ENCODE measurements at places on chromosomes 16 and 17.

DNA sequence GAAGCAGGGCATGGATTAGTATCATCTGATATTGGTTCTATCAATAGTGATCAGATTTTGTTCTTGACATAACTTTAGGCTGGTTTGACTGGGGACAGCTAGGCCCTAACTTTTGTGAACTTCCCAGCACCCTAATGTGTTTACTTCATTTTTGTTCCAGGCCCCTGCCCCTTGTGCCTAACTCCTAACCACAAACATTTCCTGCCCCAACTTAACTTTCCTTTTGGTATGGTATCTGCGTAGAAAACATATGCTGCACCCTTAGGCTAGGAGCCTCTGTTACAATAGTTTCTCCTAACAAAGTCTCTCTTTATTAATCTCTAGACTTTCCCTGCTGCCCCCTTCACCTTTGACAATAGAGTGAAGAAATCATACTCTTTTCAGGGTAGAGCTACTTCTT is 2.5 kb downstream of the ADPRM start:
- no peak for DNase-seq

- peak; percentile 86 for DNase-seq
Observed at GRCh38 chr17:77266891-77267341, 126.1 kb downstream of the SEC14L1 start.

DNA sequence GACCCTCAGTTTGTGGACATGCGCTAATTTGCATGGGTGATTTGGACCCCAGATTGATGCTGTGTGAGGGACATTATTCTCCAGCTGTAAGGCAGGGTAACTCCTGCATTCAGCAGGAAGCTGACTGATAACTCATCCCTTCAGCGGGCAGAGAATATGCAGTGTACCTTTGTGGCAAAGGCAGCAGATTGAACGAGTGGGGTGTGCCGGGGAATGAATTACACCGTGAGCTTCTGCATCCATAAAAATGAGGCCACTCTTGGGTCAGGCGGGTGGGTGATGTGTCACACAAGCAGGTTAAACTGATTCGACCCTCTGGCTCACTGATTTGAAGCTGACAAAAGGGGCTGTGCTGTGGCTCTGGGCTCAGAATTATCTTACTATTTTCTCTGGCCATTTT is 128.9 kb upstream of the PMFBP1 start:
- no peak for DNase-seq

GRCh38 chr17:17546399-17547185 is 44.9 kb downstream of the PEMT start:
- no peak for DNase-seq

DNA sequence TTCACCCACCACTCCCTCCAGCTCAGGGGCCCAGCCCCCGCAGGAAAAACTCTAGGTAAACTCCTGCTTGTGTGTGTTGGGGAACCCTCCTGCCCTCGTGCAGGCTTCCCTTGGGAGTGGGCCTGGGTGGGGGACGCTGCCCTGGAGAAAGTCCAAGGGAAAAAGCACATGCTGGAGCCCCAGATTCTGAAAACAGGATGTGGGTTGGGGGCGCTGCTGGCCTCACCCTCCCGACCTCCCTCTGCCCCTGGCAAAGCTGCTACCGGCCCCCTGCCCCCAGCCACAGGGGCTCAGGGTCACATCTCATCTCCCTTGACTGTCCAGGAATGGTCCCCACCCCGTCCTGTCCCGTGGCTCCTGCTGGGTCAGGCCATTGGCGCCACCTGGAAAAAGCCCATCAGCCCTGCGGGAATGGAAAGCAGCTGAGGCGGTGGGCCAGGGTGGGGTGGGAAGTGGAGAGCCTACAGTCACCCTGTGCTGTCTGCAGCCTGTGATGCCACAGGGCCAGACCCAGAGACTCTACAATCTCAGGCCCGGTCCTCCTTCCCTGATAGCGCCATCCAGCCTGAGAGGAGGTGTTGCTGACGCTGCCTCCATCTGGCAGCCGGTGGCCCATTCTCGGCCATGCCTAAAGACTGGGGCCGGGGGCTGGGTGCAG is 2.5 kb upstream of the GJD3 start:
- DNase-seq, result no peak

DNA sequence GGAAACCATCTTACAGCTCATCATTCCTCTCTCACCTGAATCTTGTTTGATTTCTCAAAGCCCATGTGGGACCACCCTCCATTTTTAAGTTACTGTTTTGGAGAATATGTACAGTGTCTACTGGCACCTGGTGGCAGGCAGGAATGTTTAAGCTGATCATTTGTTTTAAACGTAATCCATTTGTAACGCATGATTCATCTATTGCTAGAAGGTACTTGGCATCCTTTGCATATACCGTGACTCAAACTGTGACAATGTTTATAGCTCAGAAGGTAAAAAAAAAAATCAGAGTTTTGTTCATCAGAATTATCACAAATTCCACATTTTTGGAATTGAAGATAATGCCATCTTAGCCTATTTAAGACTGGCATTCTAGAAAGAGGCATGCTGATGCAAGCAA is 1007.5 kb upstream of the EEF2KMT start:
- DNase-seq, result no peak

DNA sequence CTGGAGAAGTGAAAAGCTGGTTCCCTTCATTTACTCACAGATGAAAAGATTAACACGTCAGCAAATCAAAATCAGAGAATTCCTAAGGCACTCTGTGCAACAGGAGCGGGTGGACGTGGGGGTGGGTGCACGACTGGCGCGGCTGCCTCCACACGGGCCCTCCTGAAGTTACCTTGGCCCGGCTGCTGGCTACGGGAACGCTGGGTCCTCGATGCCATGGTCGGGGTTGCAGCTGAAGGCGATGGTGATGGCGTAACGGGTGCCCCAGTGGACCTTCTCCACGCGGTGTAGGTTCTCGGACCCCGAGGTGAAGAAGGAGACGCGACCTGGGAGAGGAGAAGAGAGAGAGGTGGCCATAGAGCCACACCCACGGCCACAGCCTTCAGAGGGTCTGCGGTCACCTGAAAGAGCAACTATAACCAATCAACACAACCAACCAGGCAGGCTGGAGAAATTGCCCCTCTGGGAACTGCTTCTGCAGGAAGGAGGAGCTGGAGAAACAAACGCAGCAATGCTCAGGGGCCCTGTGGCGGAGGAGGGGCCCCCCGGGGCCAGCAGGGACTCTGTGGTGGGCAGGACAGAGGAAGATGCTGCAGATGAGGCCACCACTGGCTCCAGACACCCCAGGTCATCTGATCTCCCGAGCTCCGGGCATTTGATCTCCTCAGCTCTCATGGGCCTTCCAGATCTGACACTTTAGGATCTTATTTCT is 20.8 kb downstream of the UTS2R start:
- DNase-seq, result no peak

DNA sequence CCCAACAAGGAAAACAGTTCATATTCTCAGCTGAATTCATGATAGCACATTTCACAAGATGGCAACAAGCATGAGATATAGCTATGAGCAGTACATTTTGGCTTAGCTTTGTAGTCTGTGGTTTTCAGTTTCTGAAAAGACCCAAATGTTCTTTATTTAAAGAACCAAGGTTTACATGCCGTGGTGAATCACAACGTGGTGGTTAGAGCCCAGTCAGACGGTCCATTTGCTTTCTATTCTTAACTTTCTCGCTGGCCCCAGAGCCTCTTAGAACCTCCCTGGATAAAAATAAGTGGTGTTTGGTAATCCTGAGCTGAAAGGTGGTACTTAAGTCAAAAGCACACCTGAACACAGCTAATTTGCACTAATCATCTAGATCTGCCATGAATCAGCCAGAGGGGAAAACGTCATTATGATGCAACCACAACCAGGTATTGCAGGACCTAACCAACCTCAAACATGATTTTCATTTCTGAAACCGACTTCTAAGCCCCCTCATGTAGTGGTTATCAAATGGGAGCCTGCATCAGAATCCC is 18.6 kb upstream of the HAPSTR1 start:
- no peak for DNase-seq

DNA sequence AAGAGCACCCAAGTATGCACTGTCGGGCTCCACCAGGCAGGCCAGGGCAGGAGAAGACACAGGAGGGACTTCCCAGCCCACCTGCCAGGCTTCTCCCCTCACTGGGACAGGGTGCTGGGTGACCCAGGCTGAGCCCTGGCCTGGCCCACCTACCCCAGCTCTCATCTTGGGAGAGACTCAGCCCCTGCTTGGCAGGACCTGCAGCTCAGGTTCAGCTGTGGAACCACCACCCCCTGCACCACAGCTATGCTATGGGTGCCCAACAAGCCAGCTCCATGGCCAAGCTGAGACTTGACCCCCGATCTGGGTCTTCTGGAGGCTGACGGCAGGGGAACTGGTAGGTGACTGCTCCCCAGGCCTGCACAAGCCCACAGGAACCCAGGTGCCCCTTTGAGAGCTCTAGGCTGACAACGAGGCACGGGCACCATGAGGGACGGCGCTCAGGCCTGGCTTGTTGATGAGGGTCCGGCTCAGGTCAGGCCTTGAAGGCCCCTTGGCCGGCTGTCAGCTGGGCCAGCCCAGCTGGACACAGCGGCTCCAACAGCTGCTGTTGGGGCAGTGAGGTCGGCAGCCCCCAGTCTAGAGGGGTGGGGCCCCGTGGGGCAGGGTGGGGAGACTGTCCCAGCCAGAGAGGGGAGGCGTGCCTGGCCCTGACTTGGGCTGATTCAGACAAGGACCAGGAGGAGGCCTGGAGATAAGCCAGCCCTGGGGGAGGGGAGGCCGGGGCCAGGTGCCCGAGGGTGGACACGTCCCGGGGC is 4.6 kb downstream of the RPUSD1 start:
- DNase-seq, result no peak

DNA sequence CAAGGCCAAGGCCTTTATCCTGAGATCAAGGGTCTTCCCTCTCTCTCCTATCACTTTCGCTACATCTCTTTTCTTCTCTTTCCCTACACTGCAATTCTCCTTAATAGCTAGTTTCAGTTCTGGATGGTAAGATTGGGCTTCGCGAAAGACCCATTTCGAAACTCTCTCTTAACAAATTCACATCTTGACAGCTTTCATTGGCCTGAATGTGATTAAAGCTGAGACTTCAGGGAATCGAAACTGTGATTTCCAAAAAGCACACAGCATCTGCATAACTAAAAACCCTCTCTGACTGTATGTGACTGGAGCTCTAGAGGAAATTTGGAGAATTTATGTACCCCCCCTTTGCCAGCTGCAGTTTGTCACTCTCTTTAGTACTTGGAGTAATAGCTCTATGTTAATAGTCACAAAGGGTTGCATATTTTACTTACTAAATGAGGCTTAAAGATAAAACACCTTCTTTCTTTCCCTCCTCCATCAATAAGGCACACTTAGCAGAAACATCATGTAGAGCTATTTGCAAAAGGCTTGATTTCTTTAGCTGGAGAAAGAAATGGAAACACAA is 105.3 kb upstream of the FAM20A start:
- DNase-seq, result no peak

DNA sequence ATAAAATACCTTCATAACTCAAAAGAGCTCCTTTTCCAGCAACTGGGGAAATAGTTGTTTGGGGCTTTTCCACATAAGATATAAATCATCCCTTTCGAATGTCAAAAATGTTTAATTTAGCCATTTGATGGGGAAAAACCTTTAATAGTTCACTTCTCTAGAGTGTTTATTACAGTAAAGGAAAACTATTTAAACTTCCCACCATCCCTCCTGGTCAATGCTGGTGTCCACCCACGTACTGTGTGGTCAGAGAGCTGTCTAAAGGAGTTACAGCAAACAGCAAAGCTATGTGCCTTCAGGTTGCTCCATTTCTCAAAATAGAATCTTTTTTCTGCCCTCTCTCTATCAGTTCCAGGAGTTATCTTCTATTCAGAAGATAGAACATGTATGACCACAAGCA is 33.5 kb downstream of the KANSL1 start:
- no peak for DNase-seq

GRCh38 chr17:28974451-28974850 is 23.1 kb upstream of the PHF12 start:
- no peak for DNase-seq

DNA sequence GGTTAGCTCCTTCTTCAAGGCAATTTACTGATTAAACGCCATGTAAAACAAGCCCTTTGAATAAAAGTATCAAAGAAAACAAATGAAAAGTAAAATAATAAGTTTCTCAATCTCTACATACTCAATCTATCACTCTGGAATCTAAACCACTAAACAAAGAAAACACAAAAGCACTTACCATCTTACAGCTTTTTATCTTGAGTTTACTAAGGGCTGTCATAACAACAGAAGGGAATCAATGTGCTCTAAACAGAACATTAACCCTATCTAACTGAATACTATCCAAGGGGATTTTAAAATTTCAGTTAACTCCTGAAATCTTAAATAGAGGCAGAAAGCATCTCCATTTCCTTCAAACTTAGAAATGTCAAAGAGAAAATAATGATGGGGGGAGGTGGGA is 3.4 kb downstream of the SKA2 start:
- no peak for DNase-seq

- no peak for DNase-seq
Observed at GRCh38 chr17:11557727-11558452, 40.4 kb upstream of the DNAH9 start.

- no peak for DNase-seq
Observed at GRCh38 chr17:73133911-73134649, 30.7 kb upstream of the SSTR2 start.

DNA sequence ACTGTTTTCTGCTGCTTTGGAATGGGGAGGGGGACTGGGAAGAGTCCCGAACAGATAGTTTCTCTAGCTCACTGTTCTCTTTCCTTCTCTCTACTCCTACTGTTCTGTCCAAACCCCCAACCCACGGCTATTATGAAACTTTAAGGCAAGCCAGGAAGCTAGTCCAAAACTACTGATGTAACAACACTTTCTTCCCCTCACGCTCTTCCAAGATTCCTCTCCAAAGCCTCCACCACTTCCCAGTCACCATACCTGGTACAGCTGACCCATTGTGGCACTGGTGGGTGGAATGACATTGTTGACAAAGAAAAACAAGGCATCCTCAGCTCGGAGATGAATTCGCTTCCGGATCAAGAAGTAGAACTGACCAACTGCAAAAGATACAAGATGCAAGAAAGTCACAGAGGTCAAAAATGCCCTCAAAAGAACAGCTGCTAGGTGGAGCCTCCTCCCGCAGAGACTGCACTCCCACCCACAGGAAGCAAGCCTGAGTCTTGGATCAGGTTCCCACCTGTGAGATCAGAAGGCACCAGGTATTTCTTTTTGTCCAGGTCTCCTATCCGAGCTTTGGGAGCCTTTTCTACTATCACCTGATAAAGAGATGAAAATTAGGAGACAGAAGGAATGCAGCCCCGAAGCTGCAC is 1.0 kb downstream of the GABARAP start:
- no peak for DNase-seq

DNA sequence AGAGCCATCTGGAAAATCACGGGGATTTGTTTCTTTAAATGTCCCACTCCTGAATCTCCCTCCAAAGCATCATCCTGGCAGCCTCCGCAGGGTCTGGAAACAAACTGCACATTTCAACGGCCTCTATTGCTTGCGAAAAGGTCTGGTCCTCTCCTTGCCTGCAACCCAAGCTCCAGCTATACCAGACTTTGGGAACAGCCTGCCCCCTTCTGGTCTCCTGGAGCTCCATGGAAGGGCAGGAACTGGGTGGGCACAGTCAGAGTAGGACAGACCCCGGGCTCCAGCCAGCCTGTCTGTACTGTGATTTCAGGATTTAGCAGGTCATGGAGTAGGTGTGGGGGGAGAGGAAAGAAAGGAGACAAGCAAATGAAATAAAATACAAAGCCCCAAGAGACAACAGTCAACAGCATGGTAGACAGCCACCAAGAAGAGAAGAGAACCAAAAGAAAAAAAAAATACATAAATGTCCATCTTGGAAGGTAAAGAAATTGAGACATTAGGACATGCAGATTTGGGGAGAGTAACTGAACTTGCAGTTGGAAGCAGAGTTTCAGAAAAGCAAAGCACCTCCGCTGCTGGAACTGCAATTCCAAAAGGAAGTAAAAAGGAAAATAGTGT is 2.7 kb downstream of the XYLT1 start:
- DNase-seq, result peak; percentile 61
